8988T (cell line): ENCODE measurements at places on chromosomes 1 and 21.

DNA sequence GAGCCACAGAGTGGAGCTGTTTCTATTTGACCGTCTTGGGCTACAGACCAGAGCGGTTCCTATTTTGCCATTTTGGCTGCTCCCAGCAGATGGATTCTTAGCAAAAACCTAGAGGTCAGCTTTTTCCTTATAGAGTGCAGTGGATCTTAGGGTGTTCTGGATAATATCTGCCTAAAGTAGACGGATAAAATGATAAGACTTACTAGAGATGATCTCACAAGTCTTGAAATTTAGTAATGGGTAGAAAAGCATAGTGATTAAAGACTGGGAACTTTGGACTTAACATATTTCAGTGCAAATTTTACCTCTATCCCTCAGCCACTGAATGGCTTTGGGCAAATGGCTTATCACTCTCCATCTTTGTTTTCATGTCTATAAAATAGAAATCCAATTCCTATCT is 439.8 kb downstream of the ADGRL2 start:
- no peak for DNase-seq

DNA sequence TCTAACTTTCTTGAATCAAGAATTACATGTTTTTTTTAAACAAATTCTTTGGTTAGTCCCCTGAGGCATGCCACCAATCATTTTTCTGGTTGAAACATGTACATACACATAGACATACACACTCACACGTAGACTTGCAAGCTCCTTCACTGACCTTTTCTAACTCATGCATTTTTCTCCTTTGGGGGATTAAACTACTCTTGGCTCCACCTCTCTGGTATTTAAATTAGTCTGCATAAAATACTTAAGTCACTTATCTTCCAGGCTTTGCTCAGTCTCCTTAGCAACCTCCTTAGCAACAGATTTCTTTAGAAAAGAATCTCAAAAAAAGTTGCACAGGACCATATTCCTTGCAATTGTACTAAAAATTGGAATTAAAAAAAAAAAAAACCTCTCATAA is 440.9 kb upstream of the LRRC7 start:
- DNase-seq = no peak

DNA sequence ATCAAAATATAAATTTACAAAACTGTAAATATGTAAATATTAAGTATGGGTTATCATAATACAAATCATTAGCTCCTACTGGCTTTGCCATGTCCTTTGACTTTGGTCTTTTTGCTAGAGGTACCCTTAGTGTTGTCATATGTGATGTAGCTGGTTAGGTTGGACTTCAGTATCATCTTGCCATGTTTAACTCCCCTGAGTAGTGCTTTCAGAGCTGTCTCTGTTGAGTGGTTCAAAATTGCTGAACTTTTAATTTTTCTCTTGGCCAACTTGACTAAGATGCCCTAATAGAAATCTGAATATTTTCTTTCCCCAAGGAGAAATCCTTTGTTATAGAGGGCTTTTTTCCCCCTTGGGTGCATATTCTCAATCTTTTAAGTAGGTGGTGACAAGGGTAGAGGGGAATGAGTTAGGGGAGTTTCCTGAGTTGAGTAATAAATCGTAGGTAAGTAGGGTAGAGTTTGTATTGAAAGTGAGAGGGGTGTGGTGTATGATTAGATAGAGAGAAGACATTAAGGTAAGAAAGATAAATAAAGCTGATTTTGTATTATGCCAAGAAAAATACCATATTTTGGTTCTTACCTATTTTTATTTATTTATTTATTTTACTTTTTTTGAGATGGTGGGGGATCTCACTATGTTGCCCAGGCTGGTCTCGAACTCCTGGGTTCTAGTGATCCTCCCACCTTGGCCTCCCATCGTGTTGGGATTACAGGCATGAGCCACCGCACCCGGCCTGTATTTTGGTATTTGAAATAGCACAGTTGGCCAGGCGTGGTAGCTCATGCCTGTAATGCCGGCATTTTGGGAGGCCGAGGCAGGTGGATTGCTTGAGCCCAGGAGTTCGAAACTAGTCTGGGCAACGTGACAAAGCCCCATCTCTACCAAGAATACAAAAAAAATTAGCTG is 21.8 kb downstream of the RPRD2 start:
- no peak for DNase-seq

DNA sequence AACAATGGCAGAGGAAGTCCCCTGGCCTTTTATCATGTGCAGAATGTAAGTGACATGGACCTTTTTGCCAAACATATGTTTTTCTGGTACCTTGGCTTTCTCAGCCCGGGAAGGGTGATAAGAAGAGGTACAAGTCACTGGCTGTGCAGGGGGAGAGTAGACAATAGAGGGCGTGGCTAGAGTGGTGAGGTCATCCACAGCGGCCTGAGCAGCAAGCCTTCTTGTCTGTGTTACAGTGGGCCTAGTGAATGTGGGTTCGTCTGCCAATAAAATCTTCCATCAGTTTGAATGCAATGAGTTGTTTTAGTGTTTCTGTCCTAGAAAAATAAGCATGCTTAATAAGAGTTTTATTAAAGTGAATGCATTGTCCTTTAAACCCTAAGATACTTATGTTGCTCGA is 59.0 kb upstream of the PGD start:
- DNase-seq = no peak

DNA sequence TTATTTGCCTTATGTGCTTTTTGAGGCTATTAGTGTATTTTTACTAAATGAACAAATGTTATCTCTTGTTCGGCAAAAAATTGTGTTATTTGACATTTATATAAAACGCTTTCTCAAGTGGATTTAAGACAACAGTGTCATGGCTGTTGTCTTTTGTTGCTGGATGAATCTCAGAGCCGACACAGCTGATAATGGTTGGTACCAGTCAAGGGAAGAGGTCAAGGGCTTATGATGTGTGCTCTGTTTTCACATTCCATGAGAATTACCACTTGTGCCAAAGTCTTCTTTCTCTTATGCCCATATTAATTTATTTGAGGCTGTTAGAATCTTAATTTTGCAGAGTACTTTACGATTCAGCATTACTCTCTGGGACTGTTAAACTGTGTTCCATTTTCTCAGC is 17.9 kb upstream of the CD101 start:
- DNase-seq = no peak

DNA sequence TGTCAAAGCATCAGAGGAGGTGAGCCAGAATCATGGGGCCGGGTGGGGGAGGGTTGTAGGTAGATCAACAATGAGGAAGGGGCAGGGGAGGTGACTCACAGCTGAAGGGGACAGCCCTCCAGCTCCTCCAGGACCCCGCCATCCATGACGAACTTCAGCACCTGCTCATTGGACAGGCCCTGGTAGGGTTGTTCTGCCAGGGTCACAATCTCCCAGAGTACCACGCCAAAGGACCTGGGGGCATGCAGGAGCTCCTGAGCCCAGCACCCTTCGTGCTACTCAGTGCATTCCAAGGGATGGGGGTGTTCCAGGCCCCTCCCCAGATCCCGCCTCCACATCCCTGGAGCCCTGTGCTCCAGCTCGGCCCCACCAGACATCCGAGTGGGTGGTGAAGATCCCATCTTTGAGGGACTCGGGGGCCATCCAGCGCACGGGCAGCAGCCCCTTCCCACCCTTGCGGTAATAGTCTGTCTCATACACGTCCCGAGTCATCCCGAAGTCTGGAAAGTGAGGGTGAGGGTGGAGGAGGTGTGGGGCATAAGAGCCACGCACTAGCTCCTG is 17.5 kb downstream of the INSRR start:
- no peak for DNase-seq

GRCh38 chr1:21490774-21491487 is 18.3 kb upstream of the ALPL start:
- no peak for DNase-seq

GRCh38 chr1:155260276-155260675 is 1.9 kb downstream of the SCAMP3 start:
- no peak for DNase-seq

DNA sequence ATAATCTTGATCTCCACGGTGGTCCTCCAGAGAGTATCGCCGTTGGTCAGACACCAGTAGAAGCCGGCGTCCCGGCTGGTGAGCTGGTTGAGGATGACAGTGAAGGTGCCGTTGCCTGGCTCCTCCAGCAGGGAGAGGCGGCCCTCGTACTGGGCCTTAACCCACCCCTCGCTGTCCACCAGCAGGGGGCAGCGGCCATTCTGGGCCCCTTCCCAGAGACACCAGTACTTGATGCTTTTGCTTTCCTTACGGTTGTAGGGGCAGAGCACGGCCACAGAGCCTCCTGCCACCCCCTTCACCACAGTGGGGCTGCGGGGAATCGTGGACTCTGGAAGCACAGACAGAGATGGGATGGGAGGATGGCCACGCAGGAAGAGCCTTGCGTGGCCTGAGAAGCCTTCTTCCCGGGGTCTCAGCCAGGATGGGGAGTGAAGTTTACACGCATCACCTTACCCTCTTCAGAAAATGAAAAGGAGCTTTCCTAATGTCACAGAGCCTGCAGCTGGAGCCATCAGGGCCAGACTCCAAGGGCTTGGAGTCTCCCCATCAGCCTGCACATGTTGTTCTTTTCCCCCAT is 10.7 kb downstream of the PIGR start:
- peak; percentile 52 for DNase-seq

- peak; percentile 4 for DNase-seq
Measured at GRCh38 chr1:153563991-153564390, 1.7 kb downstream of the S100A2 start.

DNA sequence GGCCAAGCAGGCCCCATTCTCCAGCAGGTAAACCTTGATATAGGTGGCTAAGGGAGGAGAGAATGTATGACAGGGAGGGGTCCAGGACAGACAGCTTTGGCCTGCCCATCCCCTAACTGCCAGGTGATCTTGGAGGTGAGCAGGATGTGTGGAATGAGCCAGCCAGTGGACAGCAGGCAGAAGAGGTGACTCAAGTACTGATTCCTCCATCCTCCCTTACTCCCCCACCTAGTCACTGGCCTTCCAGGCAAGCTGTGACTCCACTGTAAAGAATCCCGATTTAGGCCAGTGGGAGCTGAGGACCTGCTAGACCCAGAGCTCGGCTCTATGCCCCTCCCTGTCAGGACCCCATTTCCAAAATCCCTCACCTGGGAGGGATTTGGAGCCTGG is 36.6 kb downstream of the RIMS3 start:
- no peak for DNase-seq

GRCh38 chr1:46517010-46517600 is 27.5 kb downstream of the DMBX1 start:
- no peak for DNase-seq

- DNase-seq = no peak
Measured at GRCh38 chr1:109768820-109769219, 5.1 kb upstream of the EPS8L3 start.

DNA sequence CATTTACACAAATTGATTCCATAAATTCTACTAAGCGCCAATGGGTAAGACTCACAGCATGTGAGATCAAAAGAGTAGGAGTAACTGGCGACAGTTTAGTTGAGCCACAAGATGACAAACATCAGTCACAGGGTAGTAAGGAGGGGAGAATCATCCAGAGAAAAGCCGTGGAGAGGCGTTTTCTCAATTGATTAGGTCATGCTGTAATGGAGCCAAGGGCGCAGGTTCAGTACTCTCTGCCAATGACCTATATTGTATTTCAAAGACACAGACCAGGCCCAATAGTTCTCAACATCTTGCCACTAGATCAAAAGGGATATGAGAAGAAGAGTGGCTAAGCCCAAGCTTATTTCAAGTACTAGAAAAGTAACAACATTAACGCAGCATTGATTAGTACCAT is 467.5 kb downstream of the SMYD3 start:
- DNase-seq = no peak

GRCh38 chr1:245404527-245404926 is 249.7 kb downstream of the KIF26B start:
- no peak for DNase-seq

- DNase-seq = no peak
Measured at GRCh38 chr1:168554603-168555483, 11.0 kb upstream of the XCL2 start.

GRCh38 chr1:43387976-43388599 is 1.5 kb downstream of the MED8 start:
- no peak for DNase-seq

DNA sequence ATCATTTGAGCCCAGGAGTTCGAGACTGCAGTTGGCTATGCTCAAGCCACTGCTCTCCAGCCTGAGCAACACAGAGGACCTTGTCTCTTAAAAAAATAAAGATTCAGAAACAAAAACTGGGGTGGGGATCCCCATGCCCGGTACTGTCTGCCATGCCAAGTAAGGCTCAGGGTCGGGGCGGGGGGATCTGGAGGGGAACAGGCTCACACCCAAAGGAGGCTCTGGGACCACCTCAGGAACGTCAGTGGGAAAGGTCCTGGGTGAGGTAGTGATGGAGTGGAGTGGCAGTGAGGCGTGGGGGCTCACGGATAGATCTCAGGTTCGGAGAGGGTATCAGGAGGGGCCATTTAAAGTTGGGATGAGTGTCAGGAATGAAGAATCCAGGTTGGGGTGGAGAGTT is 765 bp upstream of the S100A4 start:
- no peak for DNase-seq

DNA sequence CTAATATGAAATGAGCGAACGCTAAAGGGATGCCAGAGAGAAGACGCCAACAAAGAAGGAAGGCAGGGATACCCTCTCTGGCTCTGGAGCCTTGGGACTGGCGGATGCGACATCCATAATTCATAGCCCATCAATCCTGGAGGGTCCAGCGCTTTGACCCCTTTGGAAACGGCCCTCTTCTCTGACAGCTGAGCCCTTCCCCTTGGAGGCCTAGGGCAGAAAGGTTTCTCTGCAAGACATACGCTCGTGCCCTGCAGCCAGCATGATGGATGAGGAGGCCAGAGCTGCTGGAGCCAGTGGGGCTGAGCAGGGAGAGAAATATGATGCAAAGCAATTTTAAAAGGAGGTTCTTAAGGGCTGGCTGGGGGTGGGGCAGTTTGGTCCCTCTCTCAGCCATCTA is 22.2 kb downstream of the OPTC start:
- DNase-seq = no peak

DNA sequence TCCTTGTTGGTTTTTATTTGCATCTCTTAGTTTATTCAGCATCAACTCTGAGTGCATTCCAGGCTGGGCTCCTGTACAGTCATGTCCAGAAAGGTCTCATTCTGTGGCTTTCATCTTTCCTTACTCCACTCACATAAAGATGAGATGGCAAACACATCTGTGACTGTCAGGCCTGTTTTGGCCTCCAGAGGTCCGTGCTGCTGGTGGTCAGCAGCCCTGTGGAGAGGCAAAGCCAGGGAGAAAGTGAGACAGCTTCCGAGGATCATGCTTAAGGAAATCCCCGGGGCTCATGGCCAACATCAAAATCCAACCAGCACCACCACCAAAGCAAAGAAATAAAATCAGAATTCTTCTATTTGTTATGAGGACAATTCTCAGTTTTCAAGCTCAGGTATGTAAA is 96.1 kb upstream of the HIVEP3 start:
- no peak for DNase-seq

DNA sequence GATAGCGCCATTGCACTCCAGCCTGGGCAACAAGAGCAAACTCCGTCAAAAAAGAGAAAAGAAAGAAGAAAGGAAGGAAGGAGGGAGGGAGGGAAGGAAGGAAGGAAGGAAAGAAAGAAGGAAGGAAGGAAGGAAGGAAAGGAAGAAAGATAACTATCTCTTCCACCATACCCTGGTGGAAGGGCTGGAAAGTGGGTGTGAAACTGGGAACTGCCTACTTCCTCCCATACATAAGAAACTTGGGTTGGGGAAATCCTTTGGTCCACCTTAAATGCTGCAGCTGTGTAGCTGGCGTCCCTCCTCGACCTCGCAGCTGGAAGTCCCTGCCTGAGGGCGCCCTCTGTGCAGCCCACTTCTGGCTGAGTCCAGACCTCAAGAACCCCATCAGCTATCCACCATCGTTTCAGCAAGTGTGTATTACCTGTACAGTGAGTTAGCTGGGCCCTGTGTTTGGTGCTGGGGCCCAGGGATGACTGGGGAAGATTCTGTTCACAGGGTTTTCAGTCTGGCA is 4.6 kb upstream of the FAM167B start:
- DNase-seq = no peak

- DNase-seq = no peak
Measured at GRCh38 chr21:42465008-42465802, 30.8 kb downstream of the RSPH1 start.
